A549 (cell line): ENCODE measurements at places on chromosomes 16 and 17.

- DNase-seq = peak; percentile 70
Measured at GRCh38 chr17:75289832-75290337, 652 bp upstream of the SLC25A19 start.

DNA sequence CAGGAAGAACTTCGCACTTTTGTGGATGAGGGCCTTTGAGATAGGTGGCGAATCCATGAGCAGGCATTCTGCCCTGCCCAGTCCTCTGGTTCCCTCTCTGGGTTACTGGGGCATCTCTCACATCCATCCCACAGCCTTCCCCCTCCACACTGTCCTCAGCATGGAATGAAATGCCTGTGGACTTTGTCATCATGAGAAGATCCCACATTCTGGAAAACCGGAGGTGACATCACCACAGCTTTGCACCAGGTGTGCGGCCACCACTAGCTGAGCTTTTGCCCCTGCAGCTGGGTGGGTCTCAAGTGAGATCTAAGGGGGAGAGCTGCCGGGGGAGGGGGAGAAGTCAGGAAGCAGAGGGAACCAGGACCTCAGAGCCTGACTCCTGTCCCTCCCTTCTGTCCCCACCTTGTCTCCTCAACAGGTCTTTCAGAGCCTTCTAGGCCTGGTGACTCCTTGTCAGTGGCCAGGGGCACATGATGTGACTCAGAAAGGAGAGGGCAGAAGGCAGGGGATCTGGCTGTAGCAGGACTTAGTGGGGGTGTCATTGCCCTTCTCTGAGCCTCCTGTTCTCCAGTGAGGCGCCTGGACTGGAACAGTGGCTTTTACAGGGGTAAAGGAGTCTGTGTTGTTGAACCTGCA is 40.0 kb upstream of the DLX4 start:
- DNase-seq = peak; percentile 44

GRCh38 chr17:34452769-34453168 is 89.7 kb upstream of the CCL1 start:
- no peak for DNase-seq

DNA sequence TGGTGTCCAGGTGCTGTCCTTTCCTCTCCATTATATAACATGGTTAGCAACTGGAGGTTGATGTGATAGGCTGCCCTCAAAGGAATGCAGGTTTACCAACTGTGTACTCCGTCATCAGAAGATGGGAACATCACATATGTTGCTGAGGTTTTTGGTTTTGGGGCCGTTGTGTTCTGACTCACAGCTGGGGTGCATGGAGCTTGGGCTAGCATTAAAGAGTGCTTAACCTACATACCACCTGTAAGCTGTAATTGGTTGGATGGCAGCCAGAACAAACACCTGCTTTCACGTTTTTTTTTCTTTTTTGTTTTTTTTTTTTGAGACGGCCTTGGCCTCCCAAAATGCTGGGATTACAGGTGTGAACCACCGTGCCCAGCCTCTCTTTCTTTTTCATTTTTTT is 20.9 kb downstream of the TMEM11 start:
- DNase-seq = no peak

- DNase-seq = no peak
Measured at GRCh38 chr17:17723354-17724261, 42.4 kb downstream of the RAI1 start.

- DNase-seq = no peak
Measured at GRCh38 chr16:58201163-58201562, 3.3 kb upstream of the CSNK2A2 start.

- DNase-seq = no peak
Measured at GRCh38 chr16:8326232-8326631, 264.1 kb downstream of the TMEM114 start.

GRCh38 chr16:28882551-28883160 is 4.4 kb downstream of the ATP2A1 start:
- DNase-seq = no peak

DNA sequence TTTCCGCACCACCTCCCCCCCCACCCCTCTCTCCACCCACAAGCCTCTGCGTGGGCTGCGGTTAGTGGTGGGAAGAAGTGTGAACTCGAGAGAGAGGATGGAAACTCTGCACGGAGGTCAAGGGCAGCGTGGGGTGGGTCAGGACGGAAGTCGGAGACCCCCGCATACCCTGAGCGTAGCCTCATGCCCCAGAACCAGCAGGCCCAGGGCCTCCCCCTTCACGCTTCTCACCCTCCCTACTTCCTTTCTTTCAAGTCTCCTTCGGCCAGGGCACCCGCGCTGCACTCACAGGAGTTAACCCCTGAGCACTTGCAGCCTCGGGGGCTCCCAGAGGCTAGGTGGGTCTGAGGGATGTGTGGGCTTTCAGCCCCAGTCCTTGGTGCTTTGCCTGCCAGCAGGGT is 9.2 kb downstream of the TBKBP1 start:
- DNase-seq = no peak

GRCh38 chr17:9219631-9220397 is 198.5 kb downstream of the NTN1 start:
- DNase-seq = no peak

GRCh38 chr17:41547378-41547841 is 19.3 kb upstream of the KRT19 start:
- peak; percentile 70 for DNase-seq

- no peak for DNase-seq
Measured at GRCh38 chr16:55912022-55912421, 36.8 kb upstream of the CES5A start.

GRCh38 chr17:79041041-79041570 is 17.1 kb downstream of the C1QTNF1 start:
- DNase-seq = no peak

- no peak for DNase-seq
Measured at GRCh38 chr16:68335175-68335574, 24.4 kb downstream of the PRMT7 start.

- DNase-seq = no peak
Measured at GRCh38 chr16:82945420-82946101, 318.8 kb downstream of the CDH13 start.

GRCh38 chr16:138049-138417 is 440 bp downstream of the NPRL3 start:
- DNase-seq = peak; percentile 47

DNA sequence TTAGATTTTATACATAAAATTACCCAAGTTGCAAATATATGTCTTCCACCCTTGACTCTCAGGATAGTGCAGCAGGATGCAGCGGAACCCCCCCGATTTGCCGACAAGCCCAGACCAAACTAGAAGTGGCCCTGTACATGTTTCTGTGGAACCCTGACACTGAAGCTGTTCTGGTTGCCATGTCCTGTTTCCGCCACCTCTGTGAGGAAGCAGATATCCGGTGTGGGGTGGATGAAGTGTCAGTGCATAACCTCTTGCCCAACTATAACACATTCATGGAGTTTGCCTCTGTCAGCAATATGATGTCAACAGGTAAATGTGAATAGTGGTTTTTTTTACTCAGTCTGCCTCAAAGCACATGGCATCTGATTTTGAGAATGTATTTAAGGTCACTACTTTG is 70.7 kb downstream of the OMG start:
- DNase-seq = no peak

DNA sequence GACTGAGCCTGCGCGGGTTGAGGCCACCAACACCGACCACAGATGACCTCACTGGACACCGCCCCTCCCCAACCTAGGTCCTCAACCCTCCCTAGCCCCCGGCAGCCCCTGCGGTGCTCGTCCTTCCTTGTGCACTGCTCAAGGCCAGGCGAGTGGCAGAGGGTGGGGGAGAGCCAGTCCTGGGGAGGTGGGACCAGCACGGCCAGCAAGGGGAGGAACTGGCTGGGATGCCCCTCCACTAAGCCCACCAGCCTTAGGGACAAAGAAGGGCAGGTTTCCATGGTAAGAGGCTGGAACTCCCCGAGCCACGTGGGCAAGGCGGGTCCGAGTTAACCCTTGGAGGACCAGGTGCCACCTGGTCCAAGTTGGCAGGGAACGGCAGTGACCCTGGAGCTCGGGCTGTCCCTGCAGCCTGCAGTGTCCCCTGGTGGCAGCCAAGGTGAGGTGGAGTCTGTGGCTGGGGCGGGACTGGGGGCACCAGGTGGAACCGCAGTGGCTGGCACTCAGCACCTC is 9.2 kb downstream of the FSCN2 start:
- peak; percentile 67 for DNase-seq
